ENCODE measurements at places on chromosomes 11 and 22.

DNA sequence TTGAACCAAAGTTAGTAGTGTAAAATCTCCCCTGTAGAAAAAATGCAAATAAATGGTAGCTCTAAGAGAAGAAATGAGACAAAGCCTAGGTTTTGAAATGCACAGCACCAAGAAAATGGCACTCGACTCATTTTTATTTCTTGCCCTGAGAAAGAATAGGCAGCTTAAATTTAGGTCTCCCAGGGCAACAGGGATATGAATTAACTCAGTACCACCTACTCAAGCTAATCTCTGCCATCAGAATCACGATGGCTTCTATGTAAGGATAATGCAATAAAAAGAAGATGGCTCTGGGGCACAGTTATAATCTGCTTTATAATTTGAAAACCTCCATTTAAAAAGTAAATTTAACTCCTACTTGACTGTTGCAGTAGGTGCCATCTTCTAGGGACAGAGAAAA lies 1784.3 kb downstream of the LRRC4C start:
- DNase-seq: no peak

- peak; percentile 72 for DNase-seq
Observed at GRCh38 chr11:96314326-96315020, 28.5 kb downstream of the MAML2 start.

DNA sequence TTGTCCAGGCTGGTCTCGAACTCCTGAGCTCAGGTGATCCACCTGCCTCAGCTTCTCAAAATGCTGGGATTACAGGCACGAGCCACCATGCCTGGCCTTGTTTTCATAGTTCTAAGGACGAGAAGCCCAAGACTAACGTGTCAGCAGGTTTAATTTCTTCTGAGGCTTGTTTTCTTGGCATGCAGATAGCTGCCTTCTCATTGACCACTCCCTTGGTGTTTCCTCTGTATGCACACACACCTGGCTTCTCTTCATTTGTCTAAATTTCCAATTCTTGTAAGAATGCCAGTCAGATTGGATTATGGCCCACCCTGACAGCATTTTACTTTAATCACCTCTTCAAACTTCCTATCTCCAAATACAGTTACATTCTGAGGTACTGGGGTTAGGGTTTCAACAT lies 72.5 kb upstream of the CTSC start:
- DNase-seq: no peak

GRCh38 chr11:107792049-107792443 lies 66.5 kb downstream of the SLC35F2 start:
- no peak for DNase-seq

Measured in fibroblast of skin of abdomen (primary cell).